ENCODE measurements at places on chromosomes 16 and 17. TPM values are rescaled to one million over a fixed set of nuclear protein-coding genes. Genes with fewer than 3 reads are reported as not detected.

The SNAI3 gene
- total RNA-seq: 5.4 TPM

DNA sequence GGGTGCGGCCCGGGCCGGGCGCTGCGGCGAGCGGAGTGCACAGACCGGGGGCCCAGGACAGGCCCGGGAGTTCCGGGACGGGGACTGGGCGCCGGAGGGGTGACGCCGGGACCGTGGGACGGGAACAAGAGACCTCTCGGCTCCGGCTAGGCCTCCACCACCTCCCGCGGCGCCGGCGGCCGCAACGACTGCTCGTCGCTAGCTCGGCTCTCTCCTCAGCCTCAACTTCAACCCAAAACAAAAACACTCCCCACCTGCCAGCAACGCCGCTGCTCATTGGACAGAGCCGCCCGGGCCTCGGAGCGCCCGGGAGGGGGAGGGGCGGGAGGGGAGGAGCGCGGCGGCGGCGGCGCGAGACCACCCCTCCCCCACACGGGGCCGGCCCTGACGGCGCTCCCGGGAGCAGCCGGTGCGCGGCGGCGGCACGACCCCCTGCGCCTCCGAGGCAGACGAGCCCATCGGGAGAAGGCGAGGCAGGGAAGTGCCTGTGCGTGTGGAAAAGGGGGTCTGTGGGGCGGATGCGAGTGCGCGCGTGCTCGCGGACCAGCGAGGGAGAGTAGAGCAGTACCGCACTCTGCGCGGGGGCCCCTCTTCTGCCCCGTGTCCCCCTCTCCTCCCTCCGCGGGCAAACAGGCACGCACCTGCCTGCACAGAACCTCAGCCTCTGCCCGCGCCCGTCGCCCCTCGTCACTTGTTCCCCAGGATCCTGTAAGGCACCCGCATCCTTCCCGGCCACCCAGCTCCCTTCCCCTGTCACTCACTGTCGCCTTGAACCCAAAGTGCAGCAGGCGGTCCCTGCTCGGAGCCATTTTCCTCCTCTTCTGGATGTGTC, at the start of gene FBXL20:
Gene FBXL20 (minus strand): TSS at position 215 of the 832 bp plus-strand sequence. CDS start 224 bp downstream, outside the sequence.
- DNase-seq: peak; percentile 79

DNA sequence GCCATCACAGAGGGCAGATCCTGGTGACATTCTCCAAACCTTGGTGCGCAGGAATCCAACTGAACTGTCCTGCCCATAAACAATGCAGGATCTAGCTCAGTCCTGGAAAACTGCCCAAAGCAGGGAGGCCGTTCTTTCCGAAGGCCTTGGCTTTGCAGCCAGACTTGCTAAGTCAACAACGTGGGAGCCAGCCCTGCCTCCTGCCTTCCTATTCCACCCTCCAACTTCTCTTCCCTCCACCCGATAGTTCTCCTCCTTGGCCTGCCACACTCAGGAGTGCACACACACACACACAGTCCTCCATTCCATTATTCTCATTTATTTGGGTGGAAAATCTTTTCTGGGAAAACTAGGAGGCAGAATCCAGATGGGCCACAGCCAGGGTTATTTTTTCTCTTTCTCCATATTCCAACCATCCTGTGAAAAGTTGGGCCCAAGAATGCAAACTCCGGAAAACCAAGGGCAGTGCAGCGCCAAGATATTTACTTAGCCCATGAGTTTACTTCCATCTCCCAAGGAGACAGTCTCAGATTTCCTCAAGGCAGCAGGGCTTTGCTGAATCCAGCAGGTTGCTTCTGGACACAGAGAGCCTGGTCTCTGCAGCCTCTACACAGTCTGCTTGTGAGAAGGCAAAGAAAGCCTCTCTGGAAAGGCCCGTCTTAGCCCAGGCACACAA, 15.8 kb downstream of the COPRS start:
- DNase-seq: no peak

The BICDL2 gene
- 2.9 TPM for total RNA-seq

The CLN3 gene
- total RNA-seq: 25.8 TPM

The MAP2K6 gene
- total RNA-seq: 5.8 TPM

DNA sequence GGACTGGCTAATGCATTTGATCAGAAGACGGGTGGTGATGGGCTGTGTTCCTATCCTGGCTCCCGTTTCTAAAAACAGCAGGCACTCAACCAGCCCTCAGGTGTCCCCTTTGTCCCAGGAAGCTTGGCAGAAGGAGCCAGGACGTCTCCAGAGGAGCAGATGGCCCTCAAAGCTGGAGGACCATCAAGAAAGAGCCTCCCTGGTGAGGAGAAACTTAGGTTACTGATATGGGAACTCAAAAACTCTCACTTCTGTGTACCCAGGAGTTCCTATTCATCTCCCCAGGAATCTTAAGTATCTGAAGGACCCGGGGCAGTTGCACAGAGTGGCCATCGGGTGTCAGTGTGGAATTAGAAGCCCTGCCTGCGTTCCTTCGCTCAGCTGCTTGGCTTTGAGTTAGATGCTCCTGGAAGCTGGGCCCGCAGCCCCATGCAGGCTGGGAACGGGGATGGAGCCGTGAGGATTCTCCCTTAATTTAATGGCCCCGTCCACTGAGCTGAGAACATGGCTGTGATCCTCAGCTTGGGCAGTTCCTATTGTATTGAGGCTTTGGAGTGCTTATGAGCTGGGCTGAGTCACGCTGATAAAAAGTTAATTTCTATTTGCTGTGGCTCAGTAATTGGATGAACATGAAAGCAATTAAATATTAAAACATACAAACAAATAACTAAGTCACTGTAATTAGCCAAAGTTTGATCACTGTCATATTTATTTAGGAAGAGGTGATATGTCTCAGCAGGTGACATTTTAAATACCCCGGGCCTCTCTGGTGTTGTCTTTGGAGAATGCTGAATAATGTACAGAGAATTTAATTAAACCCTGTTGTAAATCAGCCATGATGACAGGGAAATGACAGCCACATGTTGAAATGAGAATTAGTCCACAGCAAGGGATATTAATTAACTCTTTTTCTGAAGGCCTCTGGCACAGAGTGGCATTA, 402.1 kb downstream of the SEC14L1 start:
- DNase-seq: peak; percentile 65

The NOD2 gene
- 0.59 TPM for total RNA-seq

DNA sequence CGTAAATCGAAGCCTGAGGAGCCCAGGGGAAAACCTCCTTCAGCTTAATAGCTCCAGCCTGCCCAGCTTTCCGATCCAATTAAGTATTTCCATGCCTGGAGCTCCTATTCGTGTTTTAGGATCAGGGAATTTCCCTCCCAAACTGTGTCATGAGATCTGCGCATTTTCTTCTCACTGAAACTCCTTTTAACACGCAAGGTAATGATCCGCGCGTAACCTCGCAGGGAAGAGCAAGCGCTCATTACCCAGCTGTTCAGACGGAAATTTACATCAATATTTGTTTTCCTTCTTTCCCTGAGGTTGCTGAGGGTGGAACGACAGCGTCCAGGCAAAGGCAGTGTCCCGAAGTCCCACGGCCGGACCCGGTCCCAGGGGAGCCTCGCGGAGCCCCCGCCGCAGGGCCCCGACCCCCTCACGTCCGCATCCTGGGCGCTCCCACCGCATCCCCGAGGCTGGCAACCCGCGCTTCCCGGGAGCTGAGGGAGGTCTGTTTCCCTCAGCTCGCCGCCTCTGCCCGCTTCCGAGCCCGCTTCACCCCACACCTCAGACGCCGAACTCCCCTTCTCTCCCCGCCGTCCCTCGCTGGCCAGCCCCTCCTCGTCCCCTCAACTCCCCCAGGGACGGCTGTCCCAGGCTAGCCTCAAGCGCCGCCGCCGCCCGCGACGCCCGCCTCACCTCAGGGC, 415 bp downstream of the ABCA5 start:
- DNase-seq: no peak

- DNase-seq: no peak
Observed at GRCh38 chr17:74824961-74825627, 34.6 kb downstream of the GRIN2C start.

DNA sequence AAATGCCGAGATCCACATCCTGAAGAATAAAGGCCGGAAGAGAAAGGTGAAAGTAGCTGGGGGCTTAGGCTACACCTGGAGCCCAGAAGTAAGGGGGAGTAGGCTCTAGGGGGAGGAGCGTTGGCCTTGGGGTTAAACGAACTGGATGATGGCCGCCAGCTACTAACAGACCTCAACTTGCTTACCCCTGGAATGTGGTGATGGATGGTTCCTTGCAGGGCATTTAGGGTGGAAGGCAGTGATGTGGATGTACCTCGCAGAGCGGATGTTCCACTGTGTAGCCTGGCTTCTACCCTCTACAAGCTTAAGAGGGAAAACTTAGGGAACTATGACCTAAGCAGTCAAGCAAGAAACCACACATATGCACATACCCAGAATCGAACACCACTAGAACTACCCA, 2.3 kb upstream of the MAZ start:
- DNase-seq: no peak

GRCh38 chr17:45414990-45415881, 17.4 kb downstream of the ARHGAP27 start:
- DNase-seq: no peak

The SMCR8 gene
- total RNA-seq: 18.8 TPM

DNA sequence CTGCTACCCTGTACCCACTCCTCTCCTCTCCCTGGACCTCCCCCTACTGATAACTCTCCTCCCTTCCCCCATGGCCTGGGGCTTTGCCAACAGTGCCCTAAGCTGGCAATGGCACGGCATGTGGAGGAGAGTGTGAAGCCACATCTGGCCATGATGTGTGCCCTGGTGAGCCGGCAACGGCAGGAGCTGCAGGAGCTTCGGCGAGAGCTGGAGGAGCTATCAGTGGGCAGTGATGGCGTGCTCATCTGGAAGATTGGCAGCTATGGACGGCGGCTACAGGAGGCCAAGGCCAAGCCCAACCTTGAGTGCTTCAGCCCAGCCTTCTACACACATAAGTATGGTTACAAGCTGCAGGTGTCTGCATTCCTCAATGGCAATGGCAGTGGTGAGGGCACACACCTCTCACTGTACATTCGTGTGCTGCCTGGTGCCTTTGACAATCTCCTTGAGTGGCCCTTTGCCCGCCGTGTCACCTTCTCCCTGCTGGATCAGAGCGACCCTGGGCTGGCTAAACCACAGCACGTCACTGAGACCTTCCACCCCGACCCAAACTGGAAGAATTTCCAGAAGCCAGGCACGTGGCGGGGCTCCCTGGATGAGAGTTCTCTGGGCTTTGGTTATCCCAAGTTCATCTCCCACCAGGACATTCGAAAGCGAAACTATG, 5.2 kb downstream of the TRAF4 start:
- no peak for DNase-seq

The MYL11 gene
- total RNA-seq: 1.2 TPM

DNA sequence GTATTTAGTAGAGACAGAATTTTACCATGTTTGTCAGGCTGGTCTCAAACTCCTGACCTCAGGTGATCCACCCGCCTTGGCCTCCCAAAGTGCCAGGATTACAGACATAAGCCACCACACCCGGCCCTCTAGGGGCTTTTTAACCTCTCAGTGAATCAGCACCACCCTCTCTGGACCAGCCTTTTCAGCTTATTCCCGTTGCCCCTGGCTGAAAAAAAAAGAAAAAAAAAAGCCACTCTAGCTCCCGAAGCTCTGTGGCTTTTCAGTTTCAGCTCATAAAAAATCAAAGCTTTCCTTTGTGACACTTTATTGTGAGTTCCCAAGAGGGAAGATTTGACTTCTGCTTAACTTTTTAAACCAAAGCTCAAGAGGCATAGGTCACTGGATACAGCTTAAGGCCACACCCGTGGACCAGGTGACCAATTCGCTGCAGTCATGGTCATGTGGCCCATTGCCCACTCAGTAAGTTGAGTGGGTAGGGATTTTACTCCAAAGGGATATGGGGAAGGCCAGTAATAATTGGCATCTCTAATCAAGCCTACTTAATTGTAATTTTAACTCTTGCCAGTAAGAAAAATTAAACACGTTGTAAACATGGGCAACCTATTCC, 46.6 kb upstream of the MED13 start:
- DNase-seq: no peak

- DNase-seq: no peak
Observed at GRCh38 chr17:72422204-72422504, 301.3 kb downstream of the SOX9 start.

GRCh38 chr16:85735225-85735635, 15.7 kb downstream of the C16orf74 start:
- DNase-seq: no peak

DNA sequence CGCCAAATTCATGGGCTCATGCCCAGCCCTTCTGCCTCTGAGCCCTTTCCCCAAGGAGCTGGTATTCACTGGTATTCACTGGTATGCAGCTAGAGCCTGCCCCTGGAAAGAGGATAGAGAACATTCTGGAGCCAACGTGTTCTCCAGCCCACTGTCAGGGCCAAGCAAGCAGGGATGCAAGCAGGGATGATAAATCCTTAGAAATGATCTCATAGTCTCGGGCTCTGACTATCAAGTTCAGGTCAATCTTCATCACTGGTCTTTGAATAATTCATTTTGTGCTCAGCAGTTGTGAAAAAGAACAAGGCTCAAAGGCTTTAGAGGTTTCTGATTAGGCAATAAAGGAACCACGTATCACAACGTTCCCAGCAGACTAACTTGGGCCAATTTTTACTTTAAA, 57.3 kb downstream of the CACNG5 start:
- DNase-seq: no peak

DNA sequence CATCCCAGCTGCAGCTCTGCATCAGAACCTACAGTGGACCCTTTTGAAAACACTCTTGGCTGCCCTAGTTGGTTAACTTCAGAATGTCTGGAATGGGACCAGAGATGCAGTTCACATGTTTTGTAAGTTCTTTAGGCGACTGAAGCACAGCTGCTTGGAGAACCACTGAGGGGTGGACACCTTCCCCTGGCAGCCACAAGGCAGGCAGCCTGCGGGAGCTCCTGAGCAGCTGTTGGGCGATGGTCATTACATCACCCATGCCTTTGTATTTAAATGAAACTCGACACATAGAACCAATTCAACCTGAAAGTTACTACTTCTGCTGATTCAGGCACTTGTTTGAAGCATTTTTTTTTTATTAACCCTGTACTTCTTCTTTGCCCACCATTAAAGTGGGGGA, 151.5 kb downstream of the LGALS9B start:
- no peak for DNase-seq

The SRSF1 gene
- total RNA-seq: 351 TPM

DNA sequence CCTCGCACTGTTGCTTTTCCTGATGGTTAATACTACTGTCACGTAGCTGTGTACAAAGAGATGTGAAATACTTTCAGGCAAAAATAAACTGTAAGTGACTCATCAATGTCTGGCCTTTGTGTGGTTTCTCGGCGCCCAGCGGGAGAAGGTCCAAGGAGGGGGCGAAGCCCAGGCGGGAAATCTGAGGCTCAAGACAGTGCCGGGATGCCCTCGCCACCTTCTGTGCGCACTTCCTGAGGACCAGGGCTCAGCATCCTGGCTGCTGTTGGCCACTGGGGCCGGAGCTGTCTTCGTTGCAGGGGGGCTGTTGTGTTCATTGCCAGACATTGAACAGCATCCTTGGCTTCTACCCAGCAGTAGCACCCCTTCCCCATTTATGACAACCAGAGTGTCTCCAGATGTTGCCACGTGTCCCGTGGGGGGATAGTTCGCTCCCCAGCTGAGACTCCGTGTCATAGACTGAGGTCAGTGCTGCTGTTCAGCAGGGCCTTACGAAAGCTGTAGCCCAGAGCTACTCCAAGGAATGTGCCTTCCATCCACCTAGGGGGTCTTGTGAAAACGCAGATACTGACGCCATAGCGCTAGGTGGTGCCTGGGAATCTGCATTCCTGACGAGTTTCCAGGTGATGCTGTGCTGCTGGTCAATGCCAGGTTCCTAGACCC, 67.3 kb upstream of the PLCG2 start:
- DNase-seq: no peak
